8988T (cell line): ENCODE measurements at places on chromosomes 7 and 10.

DNA sequence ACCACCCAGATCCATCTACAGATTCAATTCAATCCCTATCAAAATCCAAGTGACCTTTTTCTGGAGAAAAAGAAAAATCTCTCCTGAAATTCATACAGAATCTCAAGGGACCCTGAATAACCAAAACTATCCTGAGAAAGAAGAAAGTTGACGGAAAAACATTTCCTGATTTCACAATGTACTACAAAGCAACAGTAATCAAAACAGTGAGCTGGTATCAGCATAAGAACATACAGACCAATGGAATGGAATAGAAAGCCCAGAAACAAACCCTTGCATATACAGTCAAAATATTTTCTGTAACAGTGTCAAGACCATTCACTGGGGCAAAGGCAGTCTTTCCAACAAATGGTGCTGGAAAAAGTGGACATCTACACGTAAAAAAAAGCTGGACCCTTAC, 89.9 kb downstream of the JMJD1C start:
- no peak for DNase-seq

GRCh38 chr10:31142026-31142425, 110.4 kb upstream of the ZNF438 start:
- no peak for DNase-seq

DNA sequence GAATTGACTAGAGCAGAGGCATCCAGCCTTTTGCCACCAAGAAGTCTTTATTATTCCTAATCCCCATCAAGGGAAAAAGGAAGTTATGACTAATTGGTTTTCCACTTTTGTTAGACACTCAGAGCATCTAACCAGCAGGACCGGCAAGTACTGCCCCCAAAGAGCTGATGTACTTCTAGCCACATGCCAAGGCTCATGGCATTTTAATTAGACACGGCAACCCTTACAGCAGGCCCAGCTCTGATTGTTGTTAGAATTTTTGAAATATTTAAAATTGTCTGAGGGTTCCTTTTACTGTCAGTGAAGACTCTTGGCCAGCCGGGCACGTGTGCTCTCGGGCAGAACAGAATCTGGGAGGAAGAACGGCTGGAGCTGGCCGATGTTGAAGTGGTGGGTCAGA, 114.8 kb downstream of the SPAG6 start:
- no peak for DNase-seq

DNA sequence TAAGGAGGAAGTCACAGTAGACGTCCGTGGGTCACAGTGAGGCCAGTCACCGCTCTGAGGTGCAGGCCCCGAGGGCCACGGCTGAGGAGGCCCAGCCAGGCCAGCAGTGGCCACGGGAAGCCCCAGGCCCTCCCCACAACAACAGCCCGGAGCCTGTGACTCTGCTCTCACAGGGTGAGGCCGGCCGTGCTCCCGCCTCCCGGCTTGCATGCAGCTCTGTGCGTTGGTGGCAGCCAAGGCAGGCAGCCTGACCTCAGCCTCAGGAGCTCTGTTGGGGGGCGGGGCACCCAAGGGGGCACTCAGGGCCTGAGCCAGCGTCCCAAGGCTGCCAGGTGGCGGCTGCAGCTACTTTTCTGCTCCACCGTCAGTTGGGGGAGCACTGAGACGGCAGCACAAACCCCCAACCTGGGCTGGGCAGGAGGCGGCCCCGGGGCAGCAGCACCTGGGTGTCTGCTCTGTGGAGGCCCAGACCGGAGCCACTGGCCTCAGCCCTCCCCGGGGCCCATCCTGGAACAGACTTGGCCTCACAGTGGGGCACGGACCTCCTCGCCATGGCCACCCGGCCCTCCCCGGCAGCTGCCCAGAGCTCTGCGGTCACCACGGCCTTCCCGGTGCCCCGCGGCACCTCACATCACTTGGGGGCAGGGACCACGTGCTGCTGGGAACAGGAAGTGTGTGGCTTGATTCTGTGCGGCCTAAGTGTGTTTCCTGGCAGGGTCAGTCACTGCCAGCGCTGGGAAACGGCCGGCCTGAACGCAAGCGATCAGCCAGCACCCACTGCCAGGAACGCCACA, 13.3 kb downstream of the CYP2W1 start:
- DNase-seq = no peak

DNA sequence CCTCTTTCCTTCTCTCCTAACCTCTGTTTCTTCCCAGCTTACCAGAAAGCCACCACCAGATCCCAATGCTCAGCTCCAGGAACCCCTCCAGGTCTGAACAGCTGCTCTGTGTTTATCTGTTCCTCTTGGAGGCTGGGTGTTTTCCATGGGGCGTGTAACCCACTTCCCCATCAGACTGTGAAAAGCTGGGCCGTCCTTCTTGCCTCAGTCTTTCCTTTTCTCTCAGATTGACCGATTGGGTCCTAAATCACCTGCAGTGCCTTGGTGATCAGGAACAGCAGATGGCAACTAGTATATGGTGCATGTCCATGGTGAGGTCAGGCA, 4.8 kb downstream of the SH3PXD2A start:
- no peak for DNase-seq

GRCh38 chr7:9507290-9507689, 1073.9 kb downstream of the NXPH1 start:
- DNase-seq = no peak

DNA sequence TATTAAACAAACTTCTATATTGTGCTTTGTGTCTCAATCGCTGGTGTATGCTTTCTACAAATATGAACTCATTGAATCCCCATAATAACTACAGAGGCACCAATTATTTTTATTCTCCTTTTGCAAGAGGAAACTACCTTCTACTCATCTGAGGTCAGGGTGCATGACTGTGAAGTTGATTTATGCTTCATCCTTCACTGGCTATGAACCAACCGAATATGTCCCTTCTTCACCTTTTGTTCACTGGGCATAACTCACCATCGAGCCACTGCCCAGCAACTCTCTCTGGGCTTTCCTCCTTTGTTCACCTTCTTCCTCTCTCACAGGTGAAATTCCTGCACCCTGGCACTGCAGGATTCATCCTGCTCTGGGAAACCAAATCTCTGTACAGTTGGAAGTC, 61.3 kb upstream of the PFKP start:
- no peak for DNase-seq

DNA sequence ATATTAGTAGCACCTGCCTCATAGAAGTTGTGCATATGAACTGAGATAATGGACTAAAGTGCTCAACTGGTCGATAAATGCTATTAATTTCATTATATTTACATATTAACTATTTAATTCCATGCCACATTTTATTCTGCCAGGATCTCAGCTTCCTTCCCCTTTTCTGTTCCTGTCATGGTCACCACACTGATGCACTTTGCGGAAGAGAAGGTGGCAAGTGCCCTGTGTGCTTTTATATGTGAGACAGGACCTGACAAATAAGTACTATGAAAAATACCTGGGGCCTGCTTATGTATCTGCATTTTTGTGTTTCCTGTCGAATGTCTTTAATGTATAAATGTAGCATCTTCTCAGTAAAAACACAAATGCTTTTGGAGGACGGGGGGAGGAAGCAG, 12.2 kb downstream of the ATP6V0E2 start:
- no peak for DNase-seq

DNA sequence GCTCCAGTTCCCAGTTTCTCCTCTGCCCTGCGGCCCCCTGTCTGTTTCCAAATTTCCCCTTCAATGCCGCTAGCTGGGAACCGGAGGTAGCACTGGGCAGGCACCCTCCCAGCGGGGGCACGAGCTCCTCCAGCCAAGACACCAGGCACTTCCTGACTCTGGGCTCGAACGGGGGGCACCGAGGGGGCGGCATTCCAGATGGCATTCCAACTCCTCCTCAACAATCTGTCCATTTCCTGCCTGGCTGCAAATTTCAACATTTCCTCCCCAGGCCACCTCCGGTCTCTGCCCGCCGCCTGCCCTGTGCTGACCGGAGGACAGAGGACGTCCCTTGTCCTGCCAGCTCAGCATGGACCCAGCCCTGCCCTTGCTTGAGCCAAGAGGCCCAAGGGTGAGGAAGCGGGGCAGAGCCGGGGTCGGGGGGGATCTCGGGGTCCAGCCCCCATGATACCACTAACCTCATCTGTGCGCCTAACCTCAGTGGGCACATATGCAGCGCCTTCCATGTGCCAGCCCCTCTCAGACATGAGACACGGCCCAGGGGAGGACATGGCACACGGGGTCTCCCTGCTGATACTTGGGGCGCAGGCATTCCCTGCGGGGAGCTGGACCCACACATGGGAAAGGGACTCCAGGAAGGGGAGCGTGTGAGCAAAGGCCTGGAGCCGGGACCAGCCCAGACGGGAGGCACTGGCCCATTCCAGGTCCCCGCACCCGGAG, 58.0 kb downstream of the PDGFA start:
- DNase-seq = peak; percentile 74

DNA sequence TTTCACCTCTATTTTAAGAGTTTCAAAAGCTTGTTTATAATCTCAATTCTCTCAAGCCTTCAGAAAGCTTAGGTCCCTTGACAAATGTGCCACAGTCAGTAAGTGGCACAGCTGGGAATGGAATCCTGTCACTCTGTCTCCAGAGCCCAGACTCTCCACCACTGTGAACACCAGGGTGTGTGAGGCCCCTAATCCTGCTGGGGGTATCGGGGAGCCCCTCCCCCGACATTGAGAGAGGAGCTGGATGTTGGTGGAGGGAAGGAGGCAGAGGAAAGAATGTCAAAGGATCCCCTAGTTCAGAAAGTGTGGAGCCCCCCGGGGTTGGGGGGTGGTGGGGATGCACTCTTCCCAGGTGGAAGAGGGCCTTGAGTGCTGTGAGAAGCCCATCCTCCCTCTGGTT, 133.8 kb upstream of the YAE1 start:
- DNase-seq = no peak

DNA sequence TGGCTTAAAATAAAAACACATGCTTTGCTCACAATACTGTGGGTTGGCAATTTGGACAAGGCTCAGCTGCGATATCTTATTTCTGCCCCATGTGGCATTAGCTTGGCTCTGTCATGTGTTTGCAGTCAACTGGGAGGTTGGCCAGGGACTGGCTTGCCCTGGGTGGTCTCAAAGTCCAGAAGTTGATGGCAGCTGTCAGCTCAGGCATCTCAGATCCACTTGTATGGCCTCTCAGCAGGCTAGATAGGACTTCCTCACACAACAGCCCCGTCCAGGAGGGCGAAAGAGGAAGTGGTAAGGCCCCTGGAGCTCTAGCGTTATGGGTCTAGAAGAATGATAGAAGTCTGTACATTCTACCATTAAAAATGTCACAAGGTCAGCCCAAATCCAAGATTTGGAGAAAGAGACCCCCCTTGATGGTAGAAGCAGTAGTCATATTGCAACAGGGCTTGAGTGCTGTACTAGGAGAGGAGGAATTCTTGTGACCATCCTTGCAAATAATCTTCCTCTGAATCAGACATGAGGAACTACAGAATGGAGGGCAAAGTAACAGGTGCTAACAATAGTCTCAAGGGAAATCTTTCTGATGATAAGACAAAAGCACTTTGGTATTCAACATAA, 166.2 kb downstream of the FAM107B start:
- no peak for DNase-seq

DNA sequence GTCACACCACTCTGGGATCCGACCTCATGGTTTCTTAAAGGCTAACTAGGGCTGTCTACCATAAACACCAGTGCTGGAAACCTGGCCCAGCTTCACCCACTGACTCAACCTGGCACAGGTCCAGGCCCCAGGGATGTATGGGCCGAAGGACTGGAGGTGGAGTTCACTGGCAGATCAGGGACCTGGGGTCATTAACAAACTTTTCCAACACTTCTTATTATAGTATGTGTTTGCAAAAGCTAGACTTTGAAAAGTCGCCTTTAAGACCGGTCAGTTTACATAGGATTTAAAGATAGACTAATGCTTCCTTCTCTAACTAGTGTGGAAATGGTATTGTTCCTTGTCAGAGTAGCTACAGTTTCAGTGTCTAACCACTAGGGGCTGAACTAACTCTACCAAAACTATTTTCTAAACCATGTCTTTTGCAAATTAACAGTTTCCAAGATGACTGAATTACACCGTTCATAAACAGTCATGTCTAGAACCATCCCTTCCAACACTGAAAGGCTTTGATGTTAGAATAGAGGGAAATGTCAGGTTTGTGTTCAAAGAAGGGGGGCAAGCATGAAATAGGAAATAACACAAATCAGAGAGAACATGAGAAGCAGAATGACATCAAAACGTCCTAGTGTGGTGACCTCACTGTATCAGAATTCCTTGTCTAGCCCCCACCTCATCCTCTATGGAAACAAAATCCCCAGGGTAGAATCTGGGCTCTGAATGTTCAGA, 29.7 kb downstream of the STN1 start:
- DNase-seq = no peak

DNA sequence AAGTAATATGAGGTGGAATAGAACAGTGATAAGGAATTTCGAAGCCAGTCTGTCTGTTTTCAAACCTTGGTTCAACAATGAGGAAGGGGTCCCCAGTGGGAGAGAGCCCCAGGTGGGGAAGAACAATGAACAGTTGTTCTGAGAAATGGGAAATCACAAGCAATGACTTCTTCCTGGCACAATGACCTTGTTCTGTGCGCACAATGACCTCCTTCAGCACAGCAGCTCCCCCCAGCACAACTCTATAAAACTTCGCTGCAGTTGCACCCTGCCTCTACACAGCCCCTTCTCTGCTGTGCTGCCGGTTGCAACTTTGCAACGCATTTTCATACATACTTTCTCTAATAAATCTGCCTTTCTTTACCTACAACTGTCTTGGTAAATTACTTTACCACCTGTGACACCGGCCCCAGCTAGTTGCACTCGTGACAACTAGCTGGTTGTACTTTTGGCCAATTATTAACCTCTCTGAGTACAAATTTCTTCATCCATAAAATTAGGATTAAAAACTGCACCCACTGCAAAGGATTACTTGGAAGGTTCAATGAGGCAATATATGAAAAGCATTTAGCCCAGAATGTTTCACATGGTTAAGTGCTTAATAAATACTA, 40.5 kb downstream of the ASB4 start:
- DNase-seq = no peak
